ENCODE measurements at places on chromosomes 6 and 20.

- DNase-seq: no peak
These were observed 61.1 kb upstream of the SPDEF start for GRCh38 chr6:34617231-34617630.

DNA sequence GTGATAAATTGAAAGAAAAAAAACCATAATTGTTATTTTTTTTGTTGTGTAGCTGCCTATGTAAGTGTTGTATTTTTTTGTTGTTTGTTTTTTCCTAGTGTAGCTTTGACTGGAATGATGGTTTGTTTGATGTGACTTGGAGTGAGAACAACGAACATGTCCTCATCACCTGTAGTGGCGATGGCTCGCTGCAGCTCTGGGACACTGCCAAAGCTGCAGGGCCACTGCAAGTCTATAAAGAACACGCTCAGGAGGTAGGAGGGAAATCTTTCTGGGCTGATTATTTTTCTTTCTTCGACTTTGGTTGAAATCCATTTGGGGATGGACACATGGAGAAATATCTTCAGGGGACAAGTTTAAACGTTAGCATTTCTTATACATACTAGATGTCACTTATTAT lies 3.8 kb downstream of the PEX7 start:
- DNase-seq: no peak

- no peak for DNase-seq
These were observed 12.1 kb downstream of the NRSN2 start for GRCh38 chr20:358891-359555.

DNA sequence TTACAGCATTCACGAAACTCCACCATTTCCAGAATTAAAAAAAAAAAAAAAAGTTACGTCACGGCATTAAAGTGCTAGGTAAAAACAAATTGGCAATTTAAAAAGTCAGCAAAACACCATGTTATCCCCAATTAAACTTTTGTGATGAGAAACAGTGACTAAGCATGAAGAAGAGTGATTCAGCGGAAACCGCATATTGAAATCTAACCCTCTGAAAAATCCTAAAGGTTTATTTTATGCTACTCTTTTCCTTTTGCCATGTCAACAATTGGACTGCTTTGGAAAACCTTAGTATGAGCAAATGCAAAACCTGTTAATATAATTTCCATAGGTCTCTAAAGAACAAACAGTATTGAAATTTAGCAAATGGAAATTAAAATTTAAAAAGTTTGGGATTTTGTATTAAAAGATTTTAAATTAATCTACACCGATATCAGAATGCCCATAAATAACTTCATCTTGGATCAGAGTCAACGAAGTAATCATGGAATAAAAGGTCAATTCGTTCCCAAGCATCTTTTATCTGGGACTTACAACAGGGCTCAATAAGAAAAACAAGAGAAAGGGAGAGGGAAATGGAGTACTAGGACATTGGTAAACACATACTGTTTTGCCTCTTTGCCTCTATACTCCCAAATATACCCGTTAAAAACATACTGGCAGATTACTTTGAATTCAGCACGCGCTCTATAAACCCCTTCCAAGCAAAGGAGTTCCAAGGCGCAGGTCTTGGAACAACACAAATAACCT lies 1.1 kb downstream of the FBXO30 start:
- peak; percentile 69 for DNase-seq

- no peak for DNase-seq
These were observed 111.3 kb downstream of the FAM120B start for GRCh38 chr6:170417881-170418280.

DNA sequence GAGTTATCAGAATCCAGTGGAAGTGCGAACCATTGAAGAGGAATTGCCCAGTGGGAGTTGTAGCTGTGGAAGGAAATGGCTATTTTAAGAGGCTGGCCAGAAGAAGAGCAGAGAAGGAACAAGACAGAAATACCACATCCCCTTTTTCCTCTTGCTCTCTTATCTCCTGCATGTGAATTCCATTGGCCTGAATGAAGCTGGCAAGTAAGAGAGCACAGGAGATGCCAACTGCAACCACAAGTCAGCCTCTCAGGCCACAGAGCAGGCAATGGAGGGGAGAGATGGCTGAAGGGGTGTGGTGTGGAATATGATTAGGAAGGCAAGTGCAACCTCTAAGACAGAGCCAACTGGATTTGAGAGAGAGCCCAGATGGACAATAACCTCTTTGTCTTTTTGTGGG lies 362.7 kb upstream of the IMPG1 start:
- DNase-seq: no peak

DNA sequence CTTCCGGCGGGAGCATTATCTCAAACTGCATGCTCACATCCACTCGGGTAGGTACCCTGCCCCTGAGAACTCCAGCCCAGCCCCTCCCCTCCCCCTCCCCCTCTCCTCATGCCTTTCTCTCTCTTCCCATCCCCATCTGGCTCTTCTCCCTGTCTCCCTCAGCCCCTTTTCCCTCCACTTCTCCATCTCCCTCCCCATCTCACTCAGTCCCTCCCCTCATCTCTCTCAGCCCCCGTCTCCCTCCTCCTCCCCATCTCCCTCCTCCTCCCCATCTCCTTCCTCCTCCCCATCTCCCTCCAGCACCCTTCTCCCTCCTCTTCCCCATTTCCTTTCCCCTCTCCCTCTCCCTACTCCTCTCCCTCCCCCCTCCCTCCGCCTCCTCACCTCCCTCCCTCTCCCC lies 27.3 kb upstream of the CHMP4B start:
- no peak for DNase-seq

GRCh38 chr6:34246563-34247391 lies 2.0 kb downstream of the SMIM29 start:
- DNase-seq: peak; percentile 58

GRCh38 chr6:2554651-2555260 lies 196.0 kb downstream of the MYLK4 start:
- no peak for DNase-seq

DNA sequence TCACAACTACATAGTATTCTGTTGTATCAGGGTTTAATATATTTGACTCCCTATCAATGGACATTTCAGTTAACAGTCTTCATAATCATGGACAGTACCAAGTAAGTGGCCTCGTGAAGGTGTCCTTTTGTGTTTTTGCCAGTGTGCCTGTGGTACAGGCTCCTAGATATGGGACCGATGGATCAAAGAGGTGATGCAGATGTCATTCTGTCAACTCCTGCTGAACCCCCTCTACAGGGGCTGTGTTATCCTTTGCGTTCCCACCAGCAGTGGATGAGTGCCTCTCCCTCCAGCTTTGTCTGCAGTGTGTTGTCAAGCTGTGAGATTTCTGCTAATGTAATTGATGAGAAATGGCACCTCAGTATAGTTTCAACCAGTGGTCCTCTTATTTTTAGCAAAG lies 210.7 kb downstream of the QKI start:
- no peak for DNase-seq

DNA sequence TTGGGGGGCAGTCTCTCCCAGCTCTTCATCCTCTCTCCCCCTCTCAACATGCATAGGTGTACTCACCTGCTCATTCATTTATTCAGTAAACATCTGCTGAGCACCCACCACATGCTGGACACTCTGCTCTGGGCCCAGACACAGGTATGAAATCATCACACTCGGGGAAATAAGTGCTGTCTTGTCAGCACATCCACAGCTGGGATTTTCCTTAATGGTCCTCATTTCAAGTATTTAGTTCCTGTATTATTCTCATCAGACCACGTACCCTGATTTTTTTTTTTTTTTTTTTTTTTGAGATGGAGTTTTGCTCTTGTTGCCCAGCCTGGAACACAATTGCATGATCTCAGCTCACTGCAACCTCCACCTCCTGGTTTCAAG lies 19.4 kb downstream of the RAB5IF start:
- DNase-seq: no peak

DNA sequence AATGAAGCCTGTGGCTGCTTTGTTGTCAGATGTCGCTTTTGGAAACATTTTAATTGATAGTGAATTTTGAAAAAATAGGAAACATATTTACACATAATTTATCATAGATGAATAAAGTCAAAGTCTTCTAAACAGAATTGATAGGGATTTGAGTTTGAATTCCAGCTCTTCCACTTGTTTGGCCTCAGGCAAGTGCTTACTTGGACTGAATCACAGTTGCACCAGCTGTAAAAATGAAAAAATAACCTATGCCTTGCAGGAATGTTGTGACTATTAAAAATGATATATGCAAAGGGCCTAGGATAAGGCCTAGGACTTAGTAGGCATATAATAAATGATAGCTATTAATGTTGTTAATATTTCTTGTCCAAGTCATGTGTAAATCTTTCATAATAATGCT lies 618.5 kb upstream of the MMS22L start:
- no peak for DNase-seq

GRCh38 chr6:119147101-119148053 lies 68.9 kb upstream of the FAM184A start:
- peak; percentile 90 for DNase-seq

DNA sequence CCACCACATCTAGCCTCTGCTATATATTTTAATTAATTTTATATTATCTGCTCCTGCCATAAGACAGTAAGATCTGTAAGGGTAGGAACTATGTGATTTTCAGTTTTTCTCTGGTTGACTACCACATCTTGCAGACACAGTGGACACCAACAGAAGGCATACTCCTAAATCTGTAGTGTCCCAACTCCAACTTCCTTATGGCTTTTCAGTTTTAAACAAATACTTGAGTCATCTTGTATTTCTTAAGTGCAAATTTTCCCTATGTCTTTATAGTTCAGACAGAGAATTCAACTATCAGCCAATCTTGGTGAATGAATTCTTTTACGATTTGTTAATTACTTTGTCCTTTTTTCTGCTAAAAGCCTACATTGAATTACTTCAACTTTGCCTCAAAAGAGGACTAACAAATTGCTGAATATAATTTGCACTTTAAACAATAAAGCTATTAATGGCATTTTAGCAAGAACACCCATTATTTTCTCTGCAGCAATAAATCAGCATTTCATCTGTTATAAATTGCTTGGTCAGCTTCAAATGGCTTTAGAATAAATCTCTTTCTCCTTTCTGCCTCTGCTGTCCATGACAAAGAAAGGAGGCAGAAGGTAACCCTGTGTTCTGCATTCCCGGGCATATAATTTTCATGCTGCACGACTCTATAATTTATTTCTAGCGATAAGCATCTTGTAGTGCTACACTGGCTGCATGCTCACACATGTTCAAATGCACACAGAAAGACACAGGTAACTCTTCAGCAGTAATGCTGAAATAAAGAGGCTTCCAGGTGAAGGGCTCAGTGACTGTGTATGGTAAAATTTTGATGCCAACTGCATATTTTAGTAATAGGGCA lies 144.8 kb downstream of the BACH2 start:
- no peak for DNase-seq

GRCh38 chr6:74925683-74926082 lies 280.2 kb downstream of the COL12A1 start:
- peak; percentile 38 for DNase-seq

DNA sequence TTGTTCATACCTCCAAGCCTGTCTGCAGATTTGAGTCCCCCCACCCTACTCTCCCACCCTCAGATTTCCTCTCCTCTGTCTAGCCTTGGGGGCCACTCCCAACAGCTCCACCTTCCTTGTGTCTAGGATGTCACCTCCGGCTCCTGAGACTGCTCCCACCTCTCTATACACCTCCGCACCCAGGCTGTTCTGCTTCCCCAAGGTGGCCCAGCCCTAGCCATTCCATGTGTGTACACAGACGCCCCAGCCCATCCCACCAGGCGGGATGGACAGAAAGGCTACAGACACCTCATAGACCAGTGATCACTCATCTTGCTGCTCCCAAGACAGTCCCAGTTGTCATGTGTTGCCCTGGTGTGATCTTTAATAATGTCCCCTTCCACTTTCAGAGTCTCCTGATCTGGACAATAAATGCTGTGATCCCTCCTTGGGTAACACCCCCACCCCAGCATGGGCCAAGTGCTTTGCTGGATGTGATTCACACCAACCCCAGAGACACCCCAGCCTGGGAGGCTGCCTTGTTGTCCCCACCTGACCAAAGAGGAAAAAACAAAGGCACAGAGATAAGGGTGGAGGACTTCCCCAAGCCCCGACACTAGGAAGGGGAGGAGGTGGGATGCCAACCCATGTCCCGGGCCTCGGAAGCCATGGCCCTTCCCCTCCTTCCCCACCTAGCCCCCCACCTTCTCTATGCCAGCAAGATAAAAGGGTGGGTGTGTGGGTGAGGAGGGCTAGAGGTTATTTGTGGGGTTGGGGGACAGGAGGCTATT lies 36.1 kb downstream of the MDFI start:
- DNase-seq: no peak

DNA sequence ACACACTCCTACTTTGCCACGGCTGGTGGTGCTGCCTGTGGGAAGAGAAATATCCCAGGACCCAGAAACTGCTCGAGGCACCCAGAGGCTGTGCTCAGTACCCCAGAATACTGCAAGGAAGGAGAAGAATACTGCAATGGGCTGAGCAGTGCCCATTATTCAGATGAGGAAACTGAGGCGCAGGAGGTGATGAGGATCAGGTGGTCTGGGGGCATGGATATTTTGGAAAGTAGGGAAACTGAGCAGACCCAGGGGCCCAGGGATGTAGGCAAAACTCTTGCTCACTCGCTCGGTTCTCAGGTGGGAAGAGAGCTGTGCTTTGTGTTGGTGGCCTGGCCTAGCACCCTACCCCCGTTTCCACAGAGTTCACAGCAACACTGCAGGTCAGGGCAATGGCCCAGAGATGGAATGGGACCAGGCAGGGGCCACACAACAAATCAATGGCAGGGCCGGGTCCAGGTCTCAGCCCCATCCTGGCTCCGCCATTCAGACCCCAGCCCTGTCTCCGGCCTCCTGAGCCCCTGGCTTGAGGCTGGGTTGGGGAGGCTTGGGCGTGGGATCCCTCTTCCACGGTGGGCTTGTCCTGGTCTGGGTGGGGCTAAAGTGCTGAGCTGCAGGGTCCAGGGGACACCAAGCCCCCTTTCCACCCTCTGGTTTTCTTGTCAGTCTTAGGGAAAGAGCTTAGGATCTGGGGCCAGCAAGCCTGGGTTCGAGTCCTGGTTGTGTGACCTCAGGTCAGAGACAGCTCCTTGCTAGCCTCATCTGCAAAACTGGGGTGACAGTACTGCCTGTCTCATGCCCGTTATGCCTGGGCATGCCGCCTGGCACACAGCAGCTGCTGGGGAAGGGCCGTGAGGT lies 33.9 kb downstream of the SUN5 start:
- DNase-seq: no peak

DNA sequence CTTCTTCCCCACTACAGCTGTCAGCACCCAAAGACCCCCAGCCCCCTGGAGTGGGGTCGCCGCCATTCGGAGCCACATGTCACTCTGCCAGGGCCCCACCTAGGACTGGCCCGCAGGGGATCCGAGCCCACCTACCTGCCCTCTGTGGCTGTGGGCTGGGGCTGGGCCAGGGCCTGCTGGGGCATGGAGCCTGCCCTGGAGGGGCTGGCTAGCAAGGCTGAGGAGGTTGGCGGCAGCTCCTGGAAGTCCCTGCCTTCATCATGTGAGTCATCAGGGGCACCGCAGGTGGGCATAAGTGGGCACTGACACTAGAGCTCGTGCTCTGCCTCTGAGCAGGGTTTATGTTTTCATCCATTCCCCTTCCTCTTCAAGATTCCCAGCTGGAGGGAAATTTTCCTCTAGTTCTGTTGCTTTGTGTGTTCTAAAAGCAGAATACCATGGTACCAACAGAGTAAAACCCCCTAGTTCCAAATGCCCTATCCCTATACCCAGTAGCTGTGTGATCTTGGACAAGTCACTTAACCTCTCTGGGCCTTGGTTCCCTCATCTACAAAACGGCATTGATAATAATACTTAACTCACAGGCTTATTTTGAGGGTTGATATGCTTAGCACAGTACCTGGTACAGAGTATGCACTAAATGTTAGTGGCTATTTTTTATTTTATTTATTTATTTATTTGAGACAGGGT lies 8.7 kb upstream of the FANCE start:
- no peak for DNase-seq

GRCh38 chr20:15702161-15702560 lies 871.1 kb downstream of the KIF16B start:
- no peak for DNase-seq

All from hematopoietic multipotent progenitor cell treated with erythropoietin and hydrocortisone succinate and interleukin-3 and kit ligand, for 8 days (in vitro differentiated cells).